Tibial nerve (tissue), 4 donors: ENCODE measurements at places on chromosomes 7 and 10.

GRCh38 chr7:22611758-22612079, 111.7 kb upstream of the STEAP1B start:
- no peak for DNase-seq

DNA sequence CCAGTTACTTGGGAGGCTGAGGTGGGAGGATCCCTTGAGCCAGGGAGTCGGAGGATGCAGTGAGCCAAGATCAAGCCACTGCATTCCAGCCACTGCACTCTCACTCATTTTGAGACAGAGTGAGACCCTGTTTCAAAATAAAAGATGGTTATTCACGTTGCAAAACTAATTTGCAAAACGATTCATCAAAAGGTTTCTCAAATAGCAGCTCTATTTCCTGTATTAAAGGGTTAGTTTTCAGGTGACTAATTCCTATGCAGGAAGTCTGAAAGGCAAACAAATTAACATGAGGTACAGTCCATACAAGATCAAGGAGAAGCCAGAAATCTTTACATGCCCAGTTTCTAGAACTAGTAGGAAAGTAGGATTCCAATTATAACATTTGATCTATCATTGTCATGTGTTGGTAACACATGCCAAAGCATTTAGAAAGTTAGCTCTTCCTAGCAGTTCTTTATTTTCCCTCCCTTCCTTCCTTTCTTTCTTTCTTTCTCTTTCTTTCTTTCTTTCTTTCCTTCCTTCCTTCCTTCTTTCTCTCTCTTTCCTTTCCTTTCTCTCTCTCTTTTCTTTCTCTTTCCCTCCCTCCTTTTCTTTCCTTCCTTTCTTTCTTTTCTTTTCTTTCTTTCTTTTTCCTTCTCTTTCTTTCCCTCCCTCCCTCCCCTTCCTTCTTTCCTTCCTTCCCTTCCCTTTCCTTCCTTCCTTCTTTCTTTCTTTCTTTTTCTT, 49.3 kb downstream of the DENND2A start:
- DNase-seq = no peak

GRCh38 chr7:44466300-44467216, 23.9 kb downstream of the NUDCD3 start:
- DNase-seq = no peak

- DNase-seq = no peak
These were observed 8.3 kb upstream of the RBM17 start for GRCh38 chr10:6080417-6080973.

DNA sequence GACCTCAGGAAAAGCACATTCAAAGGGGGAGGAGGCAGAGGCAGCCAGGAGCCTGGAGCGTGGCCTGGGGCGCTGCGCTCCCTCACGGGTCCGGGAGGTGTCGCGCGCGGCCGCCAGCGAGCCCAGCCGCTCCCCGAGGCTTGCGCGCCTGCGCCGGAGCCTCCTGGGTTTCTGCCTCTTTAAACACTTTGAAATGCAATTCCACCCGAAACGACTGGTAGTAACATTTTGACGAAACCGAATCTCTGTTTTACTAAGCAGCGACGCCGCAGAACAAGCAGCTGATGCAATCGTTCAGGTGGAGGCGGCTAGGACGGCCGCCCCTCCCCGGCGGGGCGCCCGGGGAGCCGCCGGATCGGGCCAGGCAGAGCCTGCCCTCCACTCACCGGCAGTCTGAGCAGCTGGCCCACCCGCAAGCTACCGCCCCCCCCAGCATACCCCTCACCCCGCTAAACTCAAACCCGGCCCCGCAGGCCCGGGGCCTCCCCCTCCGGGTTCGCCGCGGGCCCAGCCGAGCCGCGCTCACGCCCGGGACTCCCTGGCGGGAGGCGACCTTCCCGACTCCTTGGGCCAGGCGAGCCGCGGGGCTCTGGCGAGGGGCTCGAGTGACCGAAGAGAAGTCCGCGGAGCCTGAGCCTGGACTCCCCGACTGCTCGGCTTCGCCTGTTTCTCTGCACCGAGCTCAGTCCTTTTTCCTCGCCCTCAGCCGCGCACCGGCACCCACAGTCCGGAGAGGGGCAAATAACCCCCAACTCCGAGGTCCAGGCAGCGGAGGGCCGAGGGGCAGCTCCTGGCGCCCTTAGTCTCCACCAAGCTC, 3.2 kb downstream of the MKX start:
- DNase-seq = peak; percentile 40

DNA sequence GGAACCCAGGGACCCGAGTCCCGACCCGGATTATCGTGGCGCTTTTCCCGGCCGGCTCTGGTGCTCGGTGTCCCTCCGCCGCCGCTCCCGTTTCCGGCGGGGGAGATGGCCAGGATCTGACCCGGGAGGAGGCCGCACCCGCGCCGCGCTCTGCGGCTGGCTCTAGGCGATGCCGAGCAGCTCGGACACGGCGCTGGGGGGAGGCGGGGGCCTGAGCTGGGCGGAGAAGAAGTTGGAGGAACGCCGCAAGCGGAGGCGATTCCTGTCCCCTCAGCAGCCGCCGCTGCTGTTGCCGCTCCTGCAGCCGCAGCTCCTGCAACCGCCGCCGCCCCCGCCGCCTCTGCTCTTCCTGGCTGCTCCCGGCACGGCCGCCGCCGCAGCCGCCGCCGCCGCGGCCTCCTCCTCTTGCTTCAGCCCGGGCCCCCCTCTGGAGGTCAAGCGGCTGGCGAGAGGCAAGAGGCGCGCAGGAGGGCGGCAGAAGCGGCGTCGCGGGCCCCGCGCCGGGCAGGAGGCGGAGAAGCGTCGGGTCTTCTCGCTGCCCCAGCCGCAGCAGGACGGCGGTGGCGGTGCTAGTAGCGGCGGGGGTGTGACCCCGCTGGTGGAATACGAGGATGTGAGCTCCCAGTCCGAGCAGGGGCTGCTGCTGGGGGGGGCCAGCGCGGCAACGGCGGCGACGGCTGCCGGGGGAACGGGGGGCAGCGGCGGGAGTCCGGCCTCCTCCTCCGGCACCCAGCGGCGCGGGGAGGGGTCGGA, 593 bp downstream of the CDK13 start:
- DNase-seq = no peak

DNA sequence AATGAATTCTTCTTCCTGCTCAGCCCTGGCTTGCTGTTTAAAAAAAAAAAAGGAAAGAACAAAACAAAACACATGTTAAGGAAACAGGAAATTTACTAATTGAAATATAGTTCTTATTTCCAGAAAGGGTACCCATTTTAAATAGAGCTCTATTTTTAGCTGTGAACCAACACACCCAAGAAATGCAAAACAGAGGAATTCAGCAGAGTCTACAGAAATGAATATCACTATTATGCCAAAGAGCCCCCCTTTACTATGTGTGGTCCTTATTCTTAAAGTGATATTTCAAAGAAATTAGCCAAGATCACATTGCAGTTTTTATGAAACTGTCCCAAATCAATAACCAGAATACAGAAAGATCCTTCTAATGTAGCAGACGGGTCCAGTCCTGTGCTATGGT, 53.7 kb downstream of the CCDC6 start:
- DNase-seq = no peak

DNA sequence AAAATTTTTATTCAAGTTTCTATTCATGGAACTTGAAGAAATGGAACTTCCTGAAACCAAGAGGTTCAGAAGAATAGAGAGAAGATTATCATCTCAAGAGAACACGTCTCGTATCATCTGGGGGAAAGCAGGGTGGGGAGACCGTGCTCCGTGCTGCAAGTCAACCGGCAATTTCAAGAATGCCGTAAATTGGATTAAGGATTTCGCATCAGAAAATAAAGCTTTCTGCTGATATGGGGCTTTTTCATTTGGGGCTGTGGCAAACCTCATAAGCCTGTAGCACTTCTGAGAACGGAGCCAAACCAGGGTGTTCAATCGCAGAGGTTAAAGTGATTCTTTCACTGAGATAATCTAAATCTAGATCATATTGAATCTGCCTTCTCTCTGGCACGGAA, 150.1 kb upstream of the NPS start:
- DNase-seq = no peak

GRCh38 chr10:114634609-114634979, 23.5 kb downstream of the ABLIM1 start:
- DNase-seq = peak; percentile 45
